ENCODE measurements at places on chromosomes 7 and 10.

DNA sequence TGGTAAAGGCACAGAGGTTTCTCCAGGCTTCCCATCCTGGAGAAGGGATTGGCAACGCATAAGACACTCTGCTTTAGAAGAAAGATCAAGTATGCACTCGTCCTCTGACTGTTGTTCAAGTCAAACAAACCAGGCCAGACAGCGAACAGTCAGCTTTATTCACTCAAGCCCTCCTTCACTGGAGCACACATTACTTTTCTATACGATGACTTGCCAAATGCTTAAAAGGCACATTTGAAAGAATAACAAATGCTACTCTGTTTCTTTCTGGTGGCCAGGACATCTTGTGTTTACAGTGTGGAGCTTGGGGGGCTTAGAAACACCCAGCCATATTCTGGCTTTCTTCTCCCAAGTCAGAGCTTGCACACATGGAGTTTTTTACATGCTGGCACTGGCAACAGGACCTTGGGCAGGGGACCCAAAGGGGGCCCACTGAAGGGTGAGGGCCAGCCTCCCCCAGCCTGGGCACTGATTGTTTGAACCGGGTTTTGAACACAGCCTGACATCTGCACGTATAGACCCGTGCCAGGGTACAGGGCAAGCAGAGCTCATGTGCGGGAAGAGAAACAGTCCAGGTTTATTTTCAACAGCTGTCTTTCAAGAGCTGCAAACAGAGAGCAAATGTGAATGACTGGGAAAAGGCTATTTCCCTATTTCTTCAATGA is 33.3 kb upstream of the FGFR2 start:
- no peaks in the 10 kb centered on the region for H3K36me3 ChIP-seq
- H3K27me3 ChIP-seq = no peaks in the 10 kb centered on the region
- H3K27ac ChIP-seq = no peak overlapping the region
- H3K4me1 ChIP-seq = no peaks in the 10 kb centered on the region

DNA sequence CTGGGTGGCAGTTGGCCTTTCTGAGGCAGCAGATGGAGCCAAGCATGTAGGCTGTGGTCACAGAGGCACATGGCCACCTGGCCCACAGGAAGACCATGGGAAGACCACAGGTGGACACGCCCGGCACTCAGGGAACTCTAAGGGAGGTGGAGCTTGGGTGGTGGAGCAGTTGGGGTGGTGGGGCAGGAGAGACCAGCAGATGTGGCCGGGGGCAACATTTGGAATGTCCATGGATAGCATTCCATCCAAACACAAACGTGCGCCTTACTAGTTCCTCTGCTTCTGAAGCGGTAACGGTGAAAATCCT is 290.9 kb downstream of the PTPRN2 start:
- H3K4me1 ChIP-seq = no peaks in the 10 kb centered on the region
- no peak overlapping the region for H3K27ac ChIP-seq
- H3K4me3 ChIP-seq = no peak overlapping the region
- no peaks in the 10 kb centered on the region for H3K27me3 ChIP-seq
- no peak for DNase-seq

DNA sequence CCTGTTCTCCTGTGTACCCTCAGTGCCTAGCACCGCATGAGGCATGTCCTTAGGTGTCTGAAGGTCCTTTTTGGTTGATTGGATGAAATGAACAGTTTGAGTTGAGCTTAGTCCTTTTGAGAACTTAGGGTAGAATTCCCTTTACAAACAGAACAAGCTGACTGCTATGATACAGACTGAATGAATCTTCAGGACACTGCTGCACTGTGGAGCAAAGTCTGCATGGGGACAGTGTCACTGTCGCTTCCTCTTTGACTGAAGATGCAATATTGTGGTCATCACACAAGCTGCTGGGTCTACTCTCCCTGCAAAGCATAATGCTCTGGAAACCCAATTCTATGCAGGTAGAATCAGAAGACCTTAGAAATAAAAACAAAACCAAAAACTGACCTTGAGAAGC is 8.6 kb upstream of the PLAU start:
- H3K4me3 ChIP-seq = no peak overlapping the region
- H3K36me3 ChIP-seq = no peaks in the 10 kb centered on the region
- H3K27ac ChIP-seq = no peak overlapping the region

DNA sequence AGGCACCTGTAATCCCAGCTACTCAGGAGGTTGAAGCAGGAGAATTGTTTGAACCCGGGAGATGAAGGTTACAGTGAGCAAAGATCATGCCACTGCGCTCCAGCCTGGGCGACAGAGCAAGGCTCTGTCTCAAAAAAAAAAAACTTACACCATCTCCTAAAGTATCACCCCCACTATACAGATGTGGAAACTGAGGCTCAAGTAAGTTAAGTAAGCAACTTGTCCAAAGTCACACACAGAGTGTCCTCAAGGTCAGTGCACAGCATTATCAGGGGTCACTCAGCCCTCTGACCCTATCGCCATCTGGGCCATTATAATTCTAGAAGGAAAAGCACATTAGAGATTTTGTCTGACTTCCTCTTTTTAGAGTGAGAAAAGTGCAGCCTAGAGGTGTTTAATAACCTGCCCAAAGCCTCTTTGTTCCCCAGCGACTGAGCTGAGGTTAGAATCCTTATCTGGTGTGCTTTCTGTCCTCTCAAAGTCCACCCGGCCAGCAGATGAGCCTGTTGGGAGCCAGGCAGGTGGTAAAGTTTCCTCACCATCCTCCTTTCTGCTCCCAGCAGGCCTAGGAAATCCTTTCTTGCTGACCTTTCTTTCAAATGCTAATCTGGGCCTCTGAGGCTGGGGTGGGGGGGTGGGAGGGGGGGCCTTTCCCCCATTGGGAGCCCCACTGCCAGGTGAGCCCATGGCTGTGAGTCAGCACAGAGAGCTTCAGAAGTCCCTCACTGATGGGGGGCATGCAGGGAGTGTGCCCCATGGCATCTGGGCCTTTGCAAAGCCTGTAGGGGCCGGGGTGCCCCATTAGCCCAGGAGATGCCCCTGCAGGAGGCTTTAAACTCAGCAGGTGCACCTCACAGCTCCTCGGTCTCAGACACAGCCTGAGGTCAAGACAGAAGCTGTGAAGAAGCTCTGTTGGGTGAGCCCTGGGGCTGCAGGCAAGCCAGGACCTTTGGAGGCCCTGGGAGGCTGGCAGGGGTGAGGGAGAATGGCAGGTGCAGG is 12.0 kb upstream of the KCNMA1 start:
- no peaks in the 10 kb centered on the region for H3K4me1 ChIP-seq
- DNase-seq = no peak
- H3K4me3 ChIP-seq = no peak overlapping the region
- no peaks in the 10 kb centered on the region for H3K36me3 ChIP-seq

- peaks cover 23% of the 10 kb centered on the region for H3K27me3 ChIP-seq
- no peak overlapping the region for H3K4me3 ChIP-seq
- no peak overlapping the region for H3K27ac ChIP-seq
- H3K36me3 ChIP-seq = peaks cover 14% of the 10 kb centered on the region
- no peak for DNase-seq
Observed at GRCh38 chr7:22651036-22651435, 76.0 kb upstream of the IL6 start.

DNA sequence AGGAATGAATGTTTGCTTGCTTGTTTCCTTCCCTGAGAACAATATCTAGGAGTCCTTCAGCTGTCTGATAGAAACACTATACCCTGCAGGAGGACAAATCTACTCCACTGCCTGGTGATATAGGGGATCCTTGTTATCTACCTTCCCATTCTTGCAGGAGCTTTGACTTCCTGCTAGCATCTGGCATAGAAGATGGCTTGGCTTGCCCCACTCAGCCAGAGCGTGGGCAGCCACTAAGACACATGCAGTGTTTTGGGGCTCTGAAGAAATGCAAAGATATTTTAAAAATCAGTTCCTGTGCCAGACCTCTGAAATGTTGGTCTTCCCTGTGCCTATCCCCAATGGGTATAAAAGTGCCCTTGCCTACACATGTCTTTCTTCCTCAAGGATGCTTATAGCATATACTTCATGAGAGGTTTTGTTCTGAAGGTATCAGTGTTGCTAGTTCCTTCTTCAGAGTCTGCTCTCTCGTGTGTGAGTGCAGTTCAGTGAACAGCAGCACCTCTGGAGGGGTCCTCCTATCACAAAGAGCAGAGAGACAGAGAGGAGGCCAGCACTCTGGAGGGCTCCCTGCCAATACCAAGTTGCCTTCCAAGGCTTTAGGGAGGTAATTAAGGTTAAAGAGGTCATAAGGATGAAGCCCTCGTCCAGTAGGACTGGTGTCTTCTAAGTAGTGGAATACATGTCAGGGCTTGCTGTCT is 149.1 kb upstream of the CALCR start:
- H3K4me3 ChIP-seq = no peak overlapping the region
- no peaks in the 10 kb centered on the region for H3K4me1 ChIP-seq
- H3K27ac ChIP-seq = no peak overlapping the region
- no peaks in the 10 kb centered on the region for H3K27me3 ChIP-seq
- DNase-seq = no peak
- H3K36me3 ChIP-seq = no peaks in the 10 kb centered on the region

DNA sequence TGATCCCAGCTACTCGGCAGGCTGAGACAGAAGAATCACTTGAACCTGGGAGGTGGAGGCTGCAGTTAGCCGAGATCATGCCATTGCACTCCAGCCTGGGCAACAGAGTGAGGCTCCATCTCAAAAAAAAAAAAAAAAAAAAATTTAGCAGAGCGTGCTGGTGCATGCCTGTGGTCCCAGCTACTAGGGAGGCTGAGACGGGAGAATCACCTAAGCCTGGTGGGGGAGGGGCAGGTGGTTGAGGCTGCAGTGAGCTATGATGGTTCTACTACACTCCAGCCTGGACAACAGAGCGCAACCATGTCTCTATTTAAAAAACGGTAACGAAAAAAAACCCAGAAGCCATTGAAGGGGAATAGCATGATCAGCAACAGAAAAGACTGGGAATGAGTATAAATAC is 89.9 kb downstream of the ARHGAP12 start:
- DNase-seq = no peak
- no peak overlapping the region for H3K4me3 ChIP-seq
- H3K36me3 ChIP-seq = no peaks in the 10 kb centered on the region
- peaks cover 3% of the 10 kb centered on the region for H3K4me1 ChIP-seq
- no peaks in the 10 kb centered on the region for H3K27me3 ChIP-seq

GRCh38 chr10:87818505-87819288 is 671 bp upstream of the ATAD1 start:
- H3K4me1 ChIP-seq = peaks cover 36% of the 10 kb centered on the region
- DNase-seq = peak; percentile 69
- peak overlapping the region; percentile 97 for H3K27ac ChIP-seq
- H3K27me3 ChIP-seq = no peaks in the 10 kb centered on the region

DNA sequence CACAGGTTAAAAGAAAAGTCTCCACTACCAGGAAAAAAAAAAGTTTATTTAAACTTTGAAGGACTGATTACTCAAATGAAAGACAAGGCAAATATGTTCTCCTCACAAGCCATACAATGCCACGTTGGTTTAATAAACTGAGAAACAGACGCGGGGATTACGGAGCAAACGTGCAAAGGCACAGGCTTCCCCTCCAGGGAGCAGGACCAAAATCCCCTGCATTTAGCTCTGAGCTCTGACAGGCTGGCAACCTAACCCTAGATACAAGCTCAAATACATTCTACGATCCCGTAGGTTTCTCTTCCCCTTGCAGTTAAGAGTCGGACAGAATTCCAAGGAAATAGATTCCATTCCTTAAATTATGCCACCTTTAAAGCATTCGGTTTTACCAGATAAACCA is 7.7 kb upstream of the GRB10 start:
- H3K4me1 ChIP-seq = peaks cover 8% of the 10 kb centered on the region
- DNase-seq = no peak
- no peaks in the 10 kb centered on the region for H3K36me3 ChIP-seq
- H3K4me3 ChIP-seq = no peak overlapping the region
- H3K27ac ChIP-seq = no peak overlapping the region

- DNase-seq = no peak
- H3K4me3 ChIP-seq = no peak overlapping the region
- no peaks in the 10 kb centered on the region for H3K4me1 ChIP-seq
- no peaks in the 10 kb centered on the region for H3K27me3 ChIP-seq
Observed at GRCh38 chr10:48811917-48812316, 127.2 kb downstream of the WDFY4 start.

- H3K4me1 ChIP-seq = no peaks in the 10 kb centered on the region
- no peak overlapping the region for H3K27ac ChIP-seq
- no peaks in the 10 kb centered on the region for H3K27me3 ChIP-seq
Observed at GRCh38 chr10:105159268-105159667, 518.2 kb downstream of the SORCS3 start.

DNA sequence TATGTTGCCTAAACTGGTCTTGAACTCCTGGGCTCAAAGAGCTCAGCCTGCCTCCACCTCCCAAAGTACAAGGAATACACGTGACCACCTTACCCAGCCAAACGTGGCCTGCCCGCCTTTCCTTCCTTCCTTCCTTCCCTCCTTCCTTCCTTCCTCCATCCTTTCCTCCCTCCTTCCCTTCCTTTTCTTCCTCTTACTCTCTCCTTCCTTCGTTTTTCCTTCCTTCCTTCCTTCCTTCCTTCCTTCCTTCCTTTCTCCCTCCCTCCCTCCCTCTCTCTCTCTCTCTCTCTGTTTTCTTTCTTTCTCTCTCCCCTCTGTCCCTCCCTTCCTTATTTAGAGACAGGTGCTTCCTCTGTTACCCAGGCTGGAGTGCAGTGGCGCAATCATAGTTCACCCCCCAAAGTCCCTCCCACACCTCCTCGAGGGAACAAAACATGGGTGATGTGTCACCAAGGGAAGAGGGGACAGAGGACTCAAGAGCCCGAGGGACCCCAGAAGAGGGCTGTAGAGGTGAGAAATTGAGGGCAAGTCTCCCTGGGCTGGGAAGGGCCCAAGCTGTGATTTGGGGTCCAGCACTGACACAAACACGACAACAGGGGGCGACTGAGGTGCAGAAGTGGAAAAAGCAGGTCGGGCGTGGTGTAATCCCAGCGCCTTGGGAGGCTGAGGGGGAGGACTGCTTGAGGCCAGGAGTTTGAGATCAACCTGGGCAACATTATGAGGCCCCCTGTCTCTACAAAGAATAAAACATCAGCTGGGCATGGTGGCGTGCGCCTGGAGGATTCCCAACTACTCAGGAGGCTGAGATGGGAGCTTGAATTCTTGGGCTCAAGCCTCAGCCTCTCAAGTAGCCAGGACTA is 28.1 kb downstream of the EPHB4 start:
- H3K4me1 ChIP-seq = peaks cover 9% of the 10 kb centered on the region
- no peak overlapping the region for H3K4me3 ChIP-seq
- peak; percentile 64 for DNase-seq
- peaks cover 10% of the 10 kb centered on the region for H3K27me3 ChIP-seq
- H3K36me3 ChIP-seq = no peaks in the 10 kb centered on the region

GRCh38 chr10:130636313-130636930 is 500.2 kb downstream of the GLRX3 start:
- H3K27me3 ChIP-seq = peaks cover 26% of the 10 kb centered on the region
- no peak overlapping the region for H3K27ac ChIP-seq
- no peaks in the 10 kb centered on the region for H3K4me1 ChIP-seq
- H3K36me3 ChIP-seq = no peaks in the 10 kb centered on the region
- DNase-seq = no peak
- no peak overlapping the region for H3K4me3 ChIP-seq

Measured in activated naive CD8-positive, alpha-beta T cell treated with anti-CD3 and anti-CD28 coated beads, Interleukin-2, amount 50 U/mL, for 24 hours (primary cell).